CD4-positive, alpha-beta T cell (primary cell): ENCODE measurements at places on chromosomes 1 and 21. TPM values are rescaled to one million over a fixed set of nuclear protein-coding genes. Genes with fewer than 3 reads are reported as not detected.
A peak's percentile ranks its signal among the peaks of the same experiment; 100 is the strongest.

- H3K27me3 ChIP-seq = no peaks in the 10 kb centered on the region
- H3K4me1 ChIP-seq = no peaks in the 10 kb centered on the region
- H3K27ac ChIP-seq = no peak overlapping the region
- DNase-seq = no peak
- H3K36me3 ChIP-seq = no peaks in the 10 kb centered on the region
These were observed 354.0 kb upstream of the RGS18 start for GRCh38 chr1:191804311-191804710.

Gene CYP4A22
- total RNA-seq = not detected

Gene PM20D1
- 1.4 TPM for total RNA-seq

Gene STUM
- total RNA-seq = not detected

Gene S100A16
- not detected for total RNA-seq

DNA sequence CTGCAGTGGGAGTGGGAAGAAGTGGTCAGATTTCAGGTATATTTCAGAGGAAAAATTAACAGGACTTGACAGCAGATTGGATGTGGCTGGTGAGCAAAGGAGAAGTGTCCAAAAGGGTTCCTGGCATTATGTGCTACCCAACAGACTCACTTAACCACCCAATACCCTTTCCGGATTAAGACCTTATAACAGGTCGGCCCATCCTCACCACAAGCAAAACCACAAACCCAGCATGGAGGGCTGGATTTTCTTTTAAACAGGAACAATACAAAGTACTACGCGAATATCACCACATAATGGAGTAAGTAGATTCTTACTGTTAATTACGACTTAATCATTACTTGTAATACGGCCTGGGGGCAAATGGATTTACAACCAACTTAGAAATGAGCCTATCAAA lies 59.2 kb downstream of the WDR64 start:
- no peaks in the 10 kb centered on the region for H3K27me3 ChIP-seq
- H3K36me3 ChIP-seq = no peaks in the 10 kb centered on the region
- DNase-seq = no peak
- no peak overlapping the region for H3K27ac ChIP-seq

Gene PIK3R3
- 0.38 TPM for total RNA-seq

Gene ZRANB2
- total RNA-seq = 102 TPM

- H3K27ac ChIP-seq = no peak overlapping the region
- peaks cover 55% of the 10 kb centered on the region for H3K4me1 ChIP-seq
- H3K4me3 ChIP-seq = no peak overlapping the region
These were observed 24.8 kb upstream of the RNF19B start for GRCh38 chr1:32989160-32990050.

GRCh38 chr1:229158341-229158921 lies 112.5 kb upstream of the RAB4A start:
- no peaks in the 10 kb centered on the region for H3K27me3 ChIP-seq
- H3K4me1 ChIP-seq = peaks cover 22% of the 10 kb centered on the region
- H3K27ac ChIP-seq = no peak overlapping the region
- no peak for DNase-seq
- H3K4me3 ChIP-seq = no peak overlapping the region

DNA sequence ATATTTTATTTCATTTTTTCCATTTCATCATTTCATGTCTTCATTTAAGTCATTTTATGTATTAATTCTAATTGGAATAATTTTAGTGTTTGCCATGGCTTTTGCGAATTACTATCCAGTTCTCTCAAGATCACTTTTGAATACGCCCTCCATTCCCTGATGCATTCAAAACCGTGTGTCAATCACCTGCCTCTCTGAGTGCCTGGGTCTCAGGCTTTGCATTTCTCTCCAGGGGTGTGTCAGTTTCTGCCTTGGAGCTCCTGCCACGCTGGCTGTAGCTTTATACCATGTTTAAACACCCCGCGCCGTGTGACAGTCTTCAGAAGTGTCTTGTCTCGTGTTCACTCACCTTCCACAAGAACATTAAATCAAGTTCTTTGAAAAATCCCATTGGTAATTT lies 7.4 kb upstream of the DNMT3L start:
- no peak for DNase-seq
- no peak overlapping the region for H3K4me3 ChIP-seq
- H3K36me3 ChIP-seq = no peaks in the 10 kb centered on the region
- no peak overlapping the region for H3K27ac ChIP-seq
- no peaks in the 10 kb centered on the region for H3K27me3 ChIP-seq

DNA sequence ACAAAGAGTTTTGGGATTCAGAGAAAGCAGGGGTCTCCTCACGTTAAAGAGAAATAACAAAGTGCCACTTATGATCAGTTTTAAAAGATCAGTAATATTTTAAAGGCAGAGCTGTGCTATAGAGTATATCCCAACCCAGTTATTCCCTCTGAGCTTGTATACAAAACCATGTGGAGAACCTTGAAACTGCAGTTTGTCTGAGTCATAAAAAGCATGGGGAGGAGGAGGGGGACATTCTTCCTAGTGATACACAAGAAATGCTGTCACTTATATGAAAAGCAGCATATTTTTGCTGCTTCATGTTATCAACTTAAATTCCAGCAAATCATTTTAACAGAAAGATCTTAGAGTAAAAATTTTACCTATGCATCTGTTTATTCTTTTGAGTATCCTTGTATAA lies 244.5 kb downstream of the GPR52 start:
- no peak overlapping the region for H3K27ac ChIP-seq
- no peaks in the 10 kb centered on the region for H3K4me1 ChIP-seq
- no peak for DNase-seq

DNA sequence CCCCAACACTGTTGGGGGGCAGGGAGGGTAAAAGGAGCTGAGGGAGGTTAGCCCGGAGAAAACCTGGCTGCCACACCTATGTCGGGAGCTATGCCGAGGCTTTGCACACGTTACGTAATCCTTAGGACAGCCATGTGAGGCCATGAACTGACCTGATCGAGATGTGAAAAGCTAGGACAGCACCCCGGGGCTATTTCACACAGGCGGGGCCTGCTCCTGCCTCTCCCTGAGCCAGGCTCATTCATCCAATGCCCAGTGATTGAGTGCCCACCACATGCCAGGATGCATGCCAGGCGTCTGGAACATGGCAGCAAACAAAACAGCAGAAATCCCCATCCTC lies 30.2 kb downstream of the LDLRAP1 start:
- no peaks in the 10 kb centered on the region for H3K27me3 ChIP-seq
- no peak overlapping the region for H3K4me3 ChIP-seq
- DNase-seq = no peak

Gene ACTL8
- total RNA-seq = not detected

DNA sequence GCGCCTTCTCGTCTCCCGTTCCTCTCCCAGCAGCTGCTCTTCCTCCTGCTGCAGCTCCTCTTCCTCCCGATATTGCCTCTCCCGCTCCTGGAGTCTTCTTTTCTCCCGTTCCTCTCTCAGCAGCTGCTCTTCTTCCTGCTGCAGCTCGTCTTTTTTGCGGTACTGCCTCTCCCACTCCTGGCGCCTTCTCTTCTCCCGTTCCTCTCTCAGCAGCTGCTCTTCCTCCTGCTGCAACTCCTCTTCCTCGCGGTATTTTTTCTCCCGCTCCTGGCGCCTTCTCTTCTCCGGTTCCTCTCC lies 5.3 kb downstream of the TCHH start:
- H3K36me3 ChIP-seq = no peaks in the 10 kb centered on the region
- H3K4me1 ChIP-seq = peaks cover 55% of the 10 kb centered on the region
- peak overlapping the region; percentile 57 for H3K4me3 ChIP-seq

DNA sequence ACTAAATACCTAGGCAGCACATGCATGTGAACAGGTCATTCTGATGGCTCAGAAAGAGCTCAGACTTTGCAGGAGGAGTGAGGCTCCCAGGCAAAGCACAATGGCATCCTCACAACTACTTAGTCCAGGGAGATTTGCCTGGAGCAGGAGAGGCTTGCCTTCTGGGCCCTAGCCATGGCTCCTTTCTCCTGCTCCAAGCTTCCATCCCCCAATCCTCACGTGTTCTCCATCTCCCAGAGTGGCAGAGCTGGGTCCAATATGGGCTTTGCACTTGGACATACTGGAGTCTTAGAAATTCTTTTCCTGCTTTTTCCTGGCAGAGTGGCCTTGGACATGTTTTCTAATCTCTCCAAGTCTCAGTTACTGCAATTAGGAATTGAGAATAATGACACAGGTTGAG lies 15.8 kb downstream of the MYBPH start:
- no peaks in the 10 kb centered on the region for H3K36me3 ChIP-seq
- peaks cover 12% of the 10 kb centered on the region for H3K27me3 ChIP-seq
- no peak overlapping the region for H3K4me3 ChIP-seq
- no peaks in the 10 kb centered on the region for H3K4me1 ChIP-seq
- no peak for DNase-seq
- no peak overlapping the region for H3K27ac ChIP-seq

Gene CR1
- 2.8 TPM for total RNA-seq

GRCh38 chr1:89540406-89540970 lies 15.9 kb downstream of the LRRC8B start:
- DNase-seq = no peak
- H3K27ac ChIP-seq = no peak overlapping the region
- peaks cover 2% of the 10 kb centered on the region for H3K4me1 ChIP-seq
- H3K4me3 ChIP-seq = no peak overlapping the region
- H3K27me3 ChIP-seq = no peaks in the 10 kb centered on the region

DNA sequence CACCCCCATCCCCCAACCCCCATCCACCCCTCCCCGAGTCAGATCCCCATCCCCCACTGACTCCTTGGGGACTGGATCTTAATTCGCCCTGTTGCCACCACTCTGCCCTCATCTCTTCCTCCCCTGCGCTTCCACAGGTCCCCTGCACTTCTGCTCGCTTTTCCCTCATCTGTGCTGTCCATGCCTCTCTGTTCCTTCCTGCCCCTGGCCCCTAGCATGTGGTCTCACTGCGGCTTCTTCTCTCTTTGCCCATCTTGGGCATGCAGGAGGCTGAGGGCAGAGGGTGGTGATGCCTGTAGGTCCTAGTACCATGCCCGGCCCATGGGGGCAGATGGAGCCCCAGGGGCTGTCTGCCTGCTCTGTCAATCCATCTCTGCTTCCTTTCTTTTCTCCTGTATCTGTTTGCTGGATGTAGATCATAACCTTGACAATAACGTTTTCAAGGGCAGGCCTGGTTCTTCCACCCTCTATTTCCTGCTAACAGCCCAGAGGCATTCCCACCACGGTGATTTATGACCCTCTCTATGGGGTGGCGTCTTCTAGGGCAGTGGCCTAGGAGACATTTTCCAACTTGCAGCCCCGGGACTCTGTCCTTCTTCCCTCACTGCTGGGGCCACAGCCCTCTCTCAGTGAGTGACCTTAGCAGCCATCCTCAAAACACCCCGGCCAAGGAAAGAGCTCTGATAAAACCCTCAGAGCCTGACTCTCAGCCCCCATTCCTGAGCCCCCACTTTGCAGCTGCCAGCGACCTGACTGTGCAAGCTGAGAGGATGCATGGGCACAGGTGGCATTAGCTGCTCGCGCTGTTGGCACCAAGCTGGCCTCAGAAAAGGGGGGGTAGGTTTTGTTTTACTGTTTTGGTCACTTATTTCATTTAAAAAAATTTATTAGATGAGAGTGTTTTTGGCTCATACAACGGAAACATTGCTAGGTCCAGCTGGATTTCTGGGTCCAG lies 33.9 kb downstream of the TMEM51 start:
- no peak for DNase-seq
- H3K27ac ChIP-seq = no peak overlapping the region
- no peaks in the 10 kb centered on the region for H3K4me1 ChIP-seq
- H3K4me3 ChIP-seq = no peak overlapping the region
- no peaks in the 10 kb centered on the region for H3K27me3 ChIP-seq

DNA sequence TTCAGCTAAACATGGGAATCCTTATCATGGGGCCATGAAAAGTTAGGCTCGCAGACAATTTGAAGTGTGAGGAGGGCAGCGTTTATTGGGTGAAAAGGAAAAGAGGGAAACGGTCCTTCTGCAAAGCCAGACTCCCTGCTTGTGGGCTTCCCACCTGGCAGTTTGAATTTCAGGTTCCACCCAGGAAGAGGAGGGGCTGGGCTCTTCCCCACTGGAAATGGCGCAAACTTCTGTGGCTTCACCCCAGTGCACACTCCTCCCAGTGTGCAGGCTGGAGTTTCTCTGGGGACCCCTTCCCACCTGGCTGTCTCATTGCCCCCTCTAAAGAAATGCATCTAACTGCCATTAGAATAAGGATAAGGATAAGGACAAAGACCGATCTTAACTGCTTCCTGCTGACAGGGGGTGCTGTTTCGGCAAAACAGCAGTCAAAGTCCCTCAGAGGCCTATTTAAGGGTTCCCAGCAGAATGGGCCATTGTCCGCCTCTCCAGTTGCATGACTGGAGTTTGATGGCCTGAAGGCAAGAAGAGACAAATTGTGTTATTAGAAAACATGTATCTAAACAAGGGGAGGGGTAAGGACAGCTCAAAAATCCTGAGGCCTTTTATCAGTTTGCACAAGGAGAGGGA lies 20.4 kb downstream of the AIM2 start:
- peaks cover 3% of the 10 kb centered on the region for H3K4me1 ChIP-seq
- no peaks in the 10 kb centered on the region for H3K27me3 ChIP-seq
- peaks cover 57% of the 10 kb centered on the region for H3K36me3 ChIP-seq
- no peak overlapping the region for H3K4me3 ChIP-seq
- DNase-seq = no peak

- peak within 1 kb of the TSS; percentile 75 for H3K4me3 ChIP-seq
- H3K36me3 ChIP-seq = no peaks in the 10 kb centered on the region
- H3K27ac ChIP-seq = no peak within 1 kb of the TSS
These were observed at the start of gene MEX3A for GRCh38 chr1:156082309-156083091. MEX3A (minus strand) TSS chr1:156082465; CDS start chr1:156081998, 467 bp downstream.

GRCh38 chr1:159960721-159961381 lies 6.8 kb upstream of the SLAMF9 start:
- H3K4me3 ChIP-seq = no peak overlapping the region
- H3K36me3 ChIP-seq = no peaks in the 10 kb centered on the region
- H3K27me3 ChIP-seq = no peaks in the 10 kb centered on the region
- H3K4me1 ChIP-seq = no peaks in the 10 kb centered on the region

- H3K36me3 ChIP-seq = no peaks in the 10 kb centered on the region
- H3K27ac ChIP-seq = no peak overlapping the region
- DNase-seq = no peak
- no peaks in the 10 kb centered on the region for H3K27me3 ChIP-seq
- H3K4me1 ChIP-seq = no peaks in the 10 kb centered on the region
- H3K4me3 ChIP-seq = no peak overlapping the region
These were observed 72.3 kb downstream of the MAP10 start for GRCh38 chr1:232877365-232878028.
